ENCODE measurements at places on chromosomes 13 and 19.

DNA sequence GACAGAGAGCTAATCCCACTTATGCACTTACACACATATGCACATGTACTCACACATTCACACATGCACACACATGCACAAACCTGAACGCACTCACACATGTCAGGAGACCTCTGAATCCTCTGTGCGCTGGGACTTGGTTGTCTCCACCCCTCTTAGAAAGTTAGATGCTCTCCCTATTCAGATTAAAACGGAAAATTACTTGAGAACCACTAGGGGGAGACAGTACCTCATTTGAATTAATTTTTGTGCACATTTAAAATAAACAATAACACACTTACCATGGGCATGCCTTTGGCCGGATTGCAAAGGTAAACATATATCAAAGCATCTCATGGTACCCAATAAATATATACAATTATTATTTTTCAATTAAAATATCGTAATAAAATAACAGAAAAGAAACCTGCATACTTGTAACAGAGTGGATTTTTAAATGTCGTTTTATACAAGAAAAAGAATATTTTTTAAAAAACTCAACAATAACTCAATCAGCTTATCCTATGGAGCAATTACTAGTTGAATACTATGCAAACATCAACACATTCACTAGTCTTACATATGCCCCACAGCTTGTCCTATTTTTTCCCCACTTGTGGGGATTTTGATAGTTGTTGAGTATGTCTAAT lies 9.5 kb upstream of the LILRB4 start:
- peak; percentile 21 for DNase-seq

DNA sequence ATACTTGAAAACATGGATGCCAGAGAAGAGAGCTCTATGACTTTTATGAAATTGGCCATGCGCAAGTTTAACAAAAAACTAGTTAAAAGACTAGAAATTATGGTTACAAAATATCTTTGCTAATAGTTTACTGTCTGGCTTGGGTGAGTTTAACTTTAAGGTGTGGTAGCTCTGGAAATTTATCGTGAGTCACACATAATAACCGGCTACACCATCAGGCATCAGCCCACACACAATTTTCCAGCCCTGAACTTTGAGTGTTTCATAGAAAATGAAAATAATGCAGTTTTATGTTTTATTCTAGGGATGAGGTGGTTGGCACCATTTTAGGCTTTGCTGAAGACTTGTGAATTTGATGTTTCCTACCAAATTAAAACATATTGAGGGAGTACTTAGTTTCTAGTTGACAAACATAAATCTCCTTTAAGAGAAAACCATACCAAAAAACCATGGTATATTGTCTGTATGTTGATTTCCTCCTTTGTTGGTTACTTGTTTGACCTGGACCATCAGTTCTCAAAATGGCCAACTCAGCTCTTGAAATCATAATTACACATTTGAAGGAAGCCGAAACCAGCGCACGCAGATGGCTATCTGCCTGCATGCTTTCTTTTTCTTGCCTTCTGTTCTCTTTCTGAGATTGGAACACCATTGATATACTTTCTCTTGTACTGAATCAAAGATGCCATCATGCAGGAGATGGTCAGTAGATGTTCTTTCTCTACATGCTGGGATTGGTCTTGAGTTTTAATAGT lies 125.1 kb downstream of the AKAP11 start:
- peak; percentile 28 for DNase-seq

DNA sequence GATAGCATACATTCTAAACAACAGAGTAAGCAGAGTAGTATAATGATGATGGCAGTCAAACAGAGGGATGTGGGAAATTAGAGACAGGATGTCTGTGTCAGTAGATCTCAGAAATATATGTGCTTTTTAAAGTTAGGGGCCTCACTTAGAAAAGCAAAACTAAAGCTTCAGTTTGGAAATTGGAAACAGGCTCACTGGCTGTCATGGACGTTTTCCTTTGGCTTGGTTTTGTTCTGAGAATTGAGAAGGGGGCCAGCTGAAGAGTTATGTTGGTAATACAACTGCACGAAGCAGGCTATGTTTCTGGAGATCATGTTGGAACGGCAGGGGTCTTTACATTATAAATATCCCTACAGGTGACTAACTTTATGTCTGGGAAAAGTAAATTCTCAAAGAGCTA lies 261.3 kb downstream of the LMO7 start:
- DNase-seq: no peak

- DNase-seq: no peak
Measured at GRCh38 chr13:50345804-50346203, 330.6 kb downstream of the KCNRG start.

DNA sequence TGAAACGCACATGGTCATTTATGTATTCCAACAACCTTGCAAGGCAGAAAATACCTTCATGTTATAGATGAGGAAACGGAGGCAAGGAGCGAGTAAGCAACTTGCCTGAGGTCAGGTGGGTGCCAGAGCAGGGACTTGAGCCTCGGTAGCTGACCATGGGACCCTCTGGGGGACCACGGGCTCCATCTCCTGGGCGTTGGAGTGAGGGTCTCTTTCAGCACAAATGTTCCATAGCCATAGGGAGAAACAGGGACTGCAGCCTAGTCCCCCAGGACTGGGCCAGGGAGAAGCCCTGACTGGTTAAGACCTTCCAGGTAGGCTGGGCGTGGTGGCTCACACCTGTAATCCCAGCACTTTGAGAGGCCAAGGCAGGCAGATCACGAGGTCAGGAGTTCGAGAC lies 38.4 kb upstream of the ADGRE5 start:
- no peak for DNase-seq

GRCh38 chr13:110760611-110761010 lies 47.1 kb downstream of the ING1 start:
- DNase-seq: no peak
